T-helper 1 cell treated with Interleukin-12 subunit alpha and Interleukin-12 subunit beta and Interleukin-4 antibody, amounts not matched to agents 30 ng/mL and 1 ng/mL, for 36 hours (primary cell): ENCODE measurements at places on chromosomes 4 and X. TPM values are rescaled to one million over a fixed set of nuclear protein-coding genes. Genes with fewer than 3 reads are reported as not detected.

The PPARGC1A gene
- not detected in 2 replicates for total RNA-seq

The APOO gene
- total RNA-seq, result 19.2 and 19.8 TPM in 2 replicates

The CT55 gene
- total RNA-seq, result not detected in 2 replicates

The NOX1 gene
- not detected in 2 replicates for total RNA-seq

The IL15 gene
- total RNA-seq, result 3.8 and 4.0 TPM in 2 replicates

The CT47B1 gene
- not detected in 2 replicates for total RNA-seq

The GPRASP2 gene
- total RNA-seq, result 0.12 and 0.37 TPM in 2 replicates

The PF4V1 gene
- total RNA-seq, result not detected in 2 replicates

The PRPS2 gene
- 78.2 and 79.2 TPM in 2 replicates for total RNA-seq

The SATL1 gene
- total RNA-seq, result not detected in 2 replicates

The NSG1 gene
- 0.69 and 1.1 TPM in 2 replicates for total RNA-seq

The GALNT7 gene
- total RNA-seq, result 16.5 and 18.6 TPM in 2 replicates

The ZNF827 gene
- 17.0 and 25.3 TPM in 2 replicates for total RNA-seq

The ATOH1 gene
- total RNA-seq, result not detected in 2 replicates

The ABLIM2 gene
- total RNA-seq, result 0.51 and 0.56 TPM in 2 replicates

The MAB21L2 gene
- not detected in 2 replicates for total RNA-seq

The AREG gene
- total RNA-seq, result 0.22 and 0.27 TPM in 2 replicates

The PAGE5 gene
- total RNA-seq, result not detected in 2 replicates

The POU4F2 gene
- not detected in 2 replicates for total RNA-seq

The RNF175 gene
- not detected in 2 replicates for total RNA-seq

The CT45A1 gene
- total RNA-seq, result not detected in 2 replicates

The HAND2 gene
- total RNA-seq, result not detected in 2 replicates

The TMEM271 gene
- not detected in 2 replicates for total RNA-seq

The ATP1B4 gene
- total RNA-seq, result not detected in 2 replicates

The PPP4R3C gene
- total RNA-seq, result not detected in 2 replicates

The GATA1 gene
- total RNA-seq, result not detected in 2 replicates

The PAGE1 gene
- not detected in 2 replicates for total RNA-seq

The F9 gene
- not detected in 2 replicates for total RNA-seq

The NLGN3 gene
- 2.3 and 3.1 TPM in 2 replicates for total RNA-seq

The SSX3 gene
- not detected in 2 replicates for total RNA-seq

The LRIT3 gene
- total RNA-seq, result 0.15 and 0.32 TPM in 2 replicates
